Calu3 (cell line): ENCODE measurements at places on chromosomes 11 and 22.

DNA sequence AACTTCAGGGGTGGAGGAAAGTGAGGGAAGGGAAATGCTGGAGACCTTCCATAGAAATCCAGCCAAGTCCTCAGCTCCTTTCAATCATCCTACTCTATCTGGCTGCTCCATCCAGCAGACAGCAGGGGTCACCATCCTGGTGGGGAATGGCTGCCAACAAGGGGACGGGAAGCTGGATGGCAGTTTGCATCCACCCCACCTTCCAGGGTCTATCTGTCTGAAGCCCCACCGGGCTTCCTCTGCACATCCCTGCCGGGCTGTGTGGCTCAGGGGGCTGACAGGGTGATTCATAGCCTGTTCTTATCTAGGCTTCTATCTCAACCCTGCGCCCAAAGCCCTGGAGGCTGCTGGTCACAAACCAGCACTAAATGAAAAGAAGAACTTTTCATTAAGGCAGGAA, 1.1 kb downstream of the SYTL2 start:
- peaks cover 18% of the 10 kb centered on the region for H3K36me3 ChIP-seq
- peak overlapping the region; percentile 72 for H3K4me3 ChIP-seq
- H3K27me3 ChIP-seq = no peaks in the 10 kb centered on the region

DNA sequence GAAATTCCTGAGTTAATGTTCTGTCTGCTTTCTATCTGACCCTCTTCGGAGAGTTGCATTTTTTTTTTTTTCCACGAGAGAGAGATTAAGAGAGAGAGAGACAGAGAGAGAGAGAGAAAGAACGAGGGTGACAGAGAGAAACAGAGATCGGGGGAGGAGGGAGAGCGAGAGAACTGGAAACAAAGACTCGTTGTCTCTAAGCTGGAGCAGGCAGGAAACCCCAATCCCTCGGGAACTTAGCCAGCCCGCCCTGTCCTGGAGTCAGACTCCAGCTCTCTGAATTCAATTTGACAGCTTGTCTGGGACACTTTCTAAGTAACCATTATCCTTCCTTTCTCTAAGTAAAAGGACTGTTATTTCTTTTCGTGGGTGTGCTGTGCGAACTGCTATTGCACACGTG, 76.9 kb downstream of the KCNJ1 start:
- H3K27ac ChIP-seq = no peak overlapping the region
- peaks cover 9% of the 10 kb centered on the region for H3K27me3 ChIP-seq
- H3K4me3 ChIP-seq = no peak overlapping the region
- H3K36me3 ChIP-seq = no peaks in the 10 kb centered on the region
- DNase-seq = peak; percentile 5
- H3K4me1 ChIP-seq = no peaks in the 10 kb centered on the region

DNA sequence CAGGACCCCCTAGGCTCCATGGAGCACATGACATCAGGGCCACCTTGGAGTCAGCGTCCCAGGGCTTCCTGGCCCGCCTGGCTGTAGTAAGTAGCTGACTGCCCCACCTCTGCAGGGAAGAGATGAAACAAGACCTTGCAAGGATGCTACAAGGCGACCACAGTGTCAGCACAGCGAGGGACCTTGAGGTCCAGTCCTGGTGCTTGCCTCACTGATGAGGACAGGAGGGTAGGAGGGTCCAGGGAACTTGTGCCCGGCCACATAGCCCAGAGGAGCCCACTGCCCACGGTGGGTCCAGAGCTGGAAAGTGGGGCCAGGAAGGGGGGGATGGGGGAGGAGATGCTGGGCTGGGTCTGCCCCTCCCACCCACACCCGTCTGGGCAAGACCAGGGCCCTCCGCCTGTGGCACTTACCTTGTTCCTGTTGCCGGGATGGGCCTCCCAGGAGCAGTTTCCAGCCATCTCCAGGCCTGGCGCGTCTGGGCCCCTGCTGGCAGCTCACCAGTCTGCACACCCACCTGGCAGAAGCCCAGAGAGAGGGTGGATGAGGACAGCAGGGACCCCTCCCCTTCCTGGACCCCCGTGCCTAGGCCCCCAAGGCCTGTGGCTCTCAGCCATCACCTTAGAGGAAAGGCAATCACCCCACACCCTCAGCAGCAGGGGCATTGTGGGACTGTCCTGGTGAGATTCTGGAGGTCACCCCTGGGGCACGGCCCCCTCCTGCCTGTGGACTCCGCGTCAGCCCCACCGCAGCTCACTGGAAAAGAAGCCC, 3.4 kb downstream of the MRGPRF start:
- H3K27ac ChIP-seq = no peak overlapping the region
- no peak overlapping the region for H3K4me3 ChIP-seq
- H3K4me1 ChIP-seq = peaks cover 27% of the 10 kb centered on the region
- H3K36me3 ChIP-seq = peaks cover 11% of the 10 kb centered on the region
- DNase-seq = no peak

GRCh38 chr11:123246749-123247495, 51.9 kb upstream of the CLMP start:
- DNase-seq = peak; percentile 81
- no peak overlapping the region for H3K4me3 ChIP-seq
- no peaks in the 10 kb centered on the region for H3K4me1 ChIP-seq
- H3K36me3 ChIP-seq = no peaks in the 10 kb centered on the region

DNA sequence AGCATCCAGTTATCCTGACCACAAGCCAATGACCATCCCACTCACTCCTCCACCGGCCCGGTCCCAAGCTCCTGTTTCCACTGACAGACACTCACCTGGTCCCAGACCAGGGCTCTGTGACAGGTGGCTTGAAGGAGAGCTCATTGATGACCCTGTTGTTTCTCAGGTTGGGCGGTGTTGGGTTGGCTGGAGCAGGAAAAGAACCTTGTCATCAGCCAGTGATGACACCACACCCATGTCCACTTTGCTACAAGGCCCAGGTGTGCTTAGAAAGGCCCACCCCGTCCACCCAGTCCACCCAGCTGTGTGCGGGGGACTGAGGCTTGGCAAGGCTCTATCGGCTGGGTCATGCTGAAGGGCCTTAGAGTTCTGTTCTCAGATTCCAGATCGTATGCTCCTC, 42.9 kb downstream of the GAB4 start:
- DNase-seq = no peak
- H3K36me3 ChIP-seq = no peaks in the 10 kb centered on the region
- H3K27me3 ChIP-seq = peaks cover 45% of the 10 kb centered on the region
- no peaks in the 10 kb centered on the region for H3K4me1 ChIP-seq

- DNase-seq = no peak
- no peaks in the 10 kb centered on the region for H3K4me1 ChIP-seq
- no peak overlapping the region for H3K27ac ChIP-seq
Measured at GRCh38 chr22:31618057-31618456, 44.0 kb downstream of the PISD start.

DNA sequence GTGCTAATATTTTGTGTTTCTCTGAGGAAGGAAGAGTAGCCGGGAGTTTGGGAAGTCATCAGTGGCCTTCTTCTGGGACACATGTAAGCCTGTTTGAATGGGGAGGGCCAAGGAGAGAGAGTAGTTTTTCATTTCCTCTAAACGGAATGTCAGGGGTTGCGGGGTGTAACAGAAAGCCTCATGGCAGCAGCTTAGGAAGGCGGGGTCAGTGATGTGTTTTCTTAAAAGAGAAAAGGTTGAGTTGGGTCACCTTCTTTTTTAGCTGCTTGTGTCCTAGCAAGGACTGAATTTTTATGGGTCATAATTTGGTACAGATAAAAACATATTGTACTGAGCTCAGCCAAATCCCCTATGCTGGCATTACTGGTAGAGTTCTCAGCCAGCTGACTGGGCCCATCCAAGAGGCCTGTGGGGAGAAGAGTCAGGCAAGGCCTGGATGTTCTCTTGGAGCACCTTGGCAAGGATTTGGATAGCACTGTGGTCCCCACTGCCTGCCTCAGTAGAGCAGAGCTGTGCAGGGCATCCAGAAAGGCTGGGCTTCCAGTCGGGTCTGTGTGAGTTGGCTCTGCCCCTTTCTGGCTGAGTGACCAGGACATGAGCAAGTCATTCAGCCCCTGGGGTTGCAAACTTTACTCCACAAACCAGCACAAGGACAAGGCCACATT, 29.4 kb upstream of the NAV2 start:
- H3K27ac ChIP-seq = no peak overlapping the region
- peaks cover 11% of the 10 kb centered on the region for H3K36me3 ChIP-seq
- DNase-seq = no peak
- H3K4me3 ChIP-seq = no peak overlapping the region
- peaks cover 21% of the 10 kb centered on the region for H3K4me1 ChIP-seq
- no peaks in the 10 kb centered on the region for H3K27me3 ChIP-seq

DNA sequence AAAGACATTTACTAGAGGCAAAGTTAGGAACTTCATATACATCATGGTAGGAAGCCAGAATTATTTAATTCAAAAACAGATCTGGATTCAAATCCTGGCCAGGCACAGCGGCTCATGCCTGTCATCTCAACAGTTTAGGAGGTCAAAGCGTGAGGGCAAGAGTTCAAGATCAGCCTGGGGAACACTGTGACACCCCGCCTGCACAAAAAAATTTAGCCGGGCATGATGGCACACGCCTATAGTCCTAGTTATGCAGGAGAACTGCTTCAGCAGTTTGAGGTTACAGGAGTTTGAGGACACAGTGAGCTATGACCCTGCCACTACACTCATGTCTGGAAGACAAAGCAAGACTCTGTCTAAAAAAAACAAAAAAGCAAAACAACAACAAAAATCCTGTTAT, 8.9 kb downstream of the MRTFA start:
- H3K4me1 ChIP-seq = peaks cover 34% of the 10 kb centered on the region
- no peak for DNase-seq
- no peaks in the 10 kb centered on the region for H3K27me3 ChIP-seq
- H3K4me3 ChIP-seq = no peak overlapping the region
- H3K27ac ChIP-seq = no peak overlapping the region

GRCh38 chr22:50482107-50483074, 1.0 kb downstream of the ADM2 start:
- peak overlapping the region; percentile 82 for H3K4me3 ChIP-seq
- no peak for DNase-seq
- peaks cover 15% of the 10 kb centered on the region for H3K27me3 ChIP-seq
- peaks cover 38% of the 10 kb centered on the region for H3K4me1 ChIP-seq

GRCh38 chr11:128367573-128367972, 219.8 kb downstream of the ETS1 start:
- no peak for DNase-seq
- no peaks in the 10 kb centered on the region for H3K36me3 ChIP-seq
- no peaks in the 10 kb centered on the region for H3K4me1 ChIP-seq
- no peak overlapping the region for H3K27ac ChIP-seq
- no peaks in the 10 kb centered on the region for H3K27me3 ChIP-seq
- H3K4me3 ChIP-seq = no peak overlapping the region

GRCh38 chr22:17920145-17920605, 104.2 kb downstream of the MICAL3 start:
- peak; percentile 55 for DNase-seq
- H3K4me3 ChIP-seq = peak overlapping the region; percentile 32

DNA sequence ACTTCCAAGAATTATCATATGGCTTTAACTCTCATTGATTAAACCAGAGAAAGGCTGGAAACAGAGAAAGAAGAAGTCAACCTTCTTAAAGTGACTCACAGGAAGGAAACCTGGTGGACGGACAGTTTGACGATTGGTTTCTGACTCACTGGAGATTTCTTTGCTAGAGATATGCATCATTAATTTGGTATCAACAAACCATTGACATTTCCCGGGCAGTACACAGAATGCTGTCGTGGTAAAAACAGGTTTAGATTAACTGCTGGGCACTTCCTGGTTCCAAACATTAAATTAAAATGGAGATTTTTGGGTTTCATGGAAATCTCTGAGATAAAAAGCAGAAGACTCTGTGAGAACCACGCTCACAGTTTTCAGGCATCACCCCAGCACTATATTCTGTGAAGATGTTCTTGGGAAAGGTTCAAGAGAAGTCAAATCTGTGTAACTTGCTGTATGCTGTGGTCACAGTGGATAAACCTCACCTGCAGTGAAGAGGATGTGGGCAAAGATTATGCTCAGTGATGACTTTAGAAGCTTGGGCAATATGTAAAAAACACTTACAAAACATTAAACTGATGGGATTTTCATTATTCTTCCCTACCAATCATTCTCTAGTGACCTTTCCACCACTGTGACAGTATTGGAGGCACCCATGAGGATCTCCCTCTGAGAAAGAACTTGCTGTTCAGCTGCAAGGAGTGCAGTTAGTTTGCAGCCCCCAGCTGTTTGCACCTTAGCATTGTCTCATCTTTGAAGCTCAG, 61.1 kb upstream of the CD44 start:
- no peak overlapping the region for H3K4me3 ChIP-seq
- DNase-seq = peak; percentile 20
- H3K36me3 ChIP-seq = peaks cover 5% of the 10 kb centered on the region

DNA sequence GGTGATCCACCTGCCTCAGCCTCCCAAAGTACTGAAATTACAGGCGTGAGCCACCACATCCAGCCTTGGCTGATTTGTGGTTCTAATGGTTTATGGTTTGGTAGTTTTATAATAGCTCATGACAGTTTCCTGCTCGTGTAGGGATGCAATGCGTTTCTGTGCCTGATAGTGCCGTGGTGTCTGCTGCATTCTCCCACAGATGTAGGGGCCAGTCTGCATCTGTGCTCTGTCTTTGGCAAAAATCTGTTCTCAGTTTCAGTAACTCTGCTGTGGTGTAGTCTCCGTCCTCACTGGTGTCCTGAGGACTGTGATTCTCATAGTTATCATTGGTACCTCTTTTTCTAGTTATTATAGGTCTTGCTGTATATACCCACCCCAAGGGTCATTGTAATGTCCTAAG, 16.3 kb downstream of the ST14 start:
- peaks cover 2% of the 10 kb centered on the region for H3K36me3 ChIP-seq
- no peak overlapping the region for H3K27ac ChIP-seq
- no peak overlapping the region for H3K4me3 ChIP-seq
- no peak for DNase-seq
- H3K4me1 ChIP-seq = peaks cover 42% of the 10 kb centered on the region

DNA sequence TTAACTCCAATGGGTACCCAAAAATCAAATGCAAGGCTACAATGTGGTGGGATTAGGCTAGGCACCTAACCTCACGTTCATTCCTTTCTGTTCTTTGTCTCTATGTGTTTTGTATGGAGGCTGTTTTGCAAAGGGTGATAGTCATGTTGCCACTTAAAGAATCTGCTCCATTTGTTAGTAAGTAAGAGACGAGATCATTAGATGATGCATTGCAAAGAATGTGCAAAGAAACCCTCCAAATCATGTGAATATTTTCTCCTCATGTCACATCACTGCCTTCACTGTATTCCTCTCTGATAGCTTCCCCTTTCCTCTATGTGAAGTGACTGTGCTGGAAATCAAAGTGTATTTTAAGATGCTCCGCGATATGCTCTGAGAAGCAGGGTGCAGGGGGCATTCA, 11.9 kb downstream of the SYT13 start:
- no peak overlapping the region for H3K4me3 ChIP-seq
- peaks cover 59% of the 10 kb centered on the region for H3K4me1 ChIP-seq
- H3K36me3 ChIP-seq = peaks cover 4% of the 10 kb centered on the region
- H3K27ac ChIP-seq = peak overlapping the region; percentile 1

- H3K4me1 ChIP-seq = no peaks in the 10 kb centered on the region
- no peak overlapping the region for H3K27ac ChIP-seq
- H3K27me3 ChIP-seq = no peaks in the 10 kb centered on the region
- DNase-seq = no peak
- H3K4me3 ChIP-seq = no peak overlapping the region
Measured at GRCh38 chr11:123174196-123175183, 20.6 kb downstream of the CLMP start.

DNA sequence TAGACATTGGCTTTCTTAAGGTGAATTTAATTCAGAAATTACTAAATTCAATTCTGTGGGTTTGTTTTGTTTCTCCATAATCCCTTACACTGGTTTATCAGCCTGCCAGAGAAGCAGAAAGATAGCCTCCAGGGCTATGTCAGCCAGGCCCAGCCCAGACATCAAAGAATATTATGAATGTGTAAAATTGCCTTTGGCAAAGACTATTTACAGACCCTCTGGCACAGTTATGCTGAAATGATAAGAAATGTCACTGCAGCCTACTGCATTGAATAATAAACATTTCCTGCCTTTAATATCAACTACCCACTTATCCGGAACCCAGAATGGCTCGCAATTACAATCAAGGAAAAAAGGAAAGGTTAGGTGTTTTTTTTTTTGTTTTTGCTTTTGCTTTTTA, 562.5 kb upstream of the LRRC4C start:
- no peaks in the 10 kb centered on the region for H3K4me1 ChIP-seq
- no peaks in the 10 kb centered on the region for H3K36me3 ChIP-seq
- no peak overlapping the region for H3K27ac ChIP-seq
